ENCODE measurements at places on chromosomes 2 and 18. TPM values are rescaled to one million over a fixed set of nuclear protein-coding genes. Genes with fewer than 3 reads are reported as not detected.

GRCh38 chr2:98846041-98846440, 90.0 kb downstream of the CRACDL start:
- DNase-seq: no peak

DNA sequence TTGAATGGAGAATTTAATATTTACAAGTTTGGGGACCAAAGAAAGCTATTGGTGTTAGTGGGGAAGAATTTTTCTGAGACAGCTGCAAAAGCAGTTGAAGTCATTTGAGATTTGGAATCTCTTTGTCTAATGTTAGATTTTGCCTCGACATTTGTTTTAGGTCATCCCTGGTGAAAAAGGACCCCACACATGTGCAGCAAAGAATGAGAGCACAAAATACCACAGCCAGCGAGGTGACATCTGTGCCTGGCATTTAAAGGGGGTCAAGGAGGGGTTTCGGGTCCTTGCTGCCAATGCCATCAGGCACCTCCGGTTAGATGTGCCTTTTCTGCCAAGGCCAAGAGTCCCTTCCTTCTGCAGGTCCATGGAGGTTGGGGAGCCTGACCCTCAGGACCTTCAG, 173.3 kb downstream of the TRIB2 start:
- no peak for DNase-seq

DNA sequence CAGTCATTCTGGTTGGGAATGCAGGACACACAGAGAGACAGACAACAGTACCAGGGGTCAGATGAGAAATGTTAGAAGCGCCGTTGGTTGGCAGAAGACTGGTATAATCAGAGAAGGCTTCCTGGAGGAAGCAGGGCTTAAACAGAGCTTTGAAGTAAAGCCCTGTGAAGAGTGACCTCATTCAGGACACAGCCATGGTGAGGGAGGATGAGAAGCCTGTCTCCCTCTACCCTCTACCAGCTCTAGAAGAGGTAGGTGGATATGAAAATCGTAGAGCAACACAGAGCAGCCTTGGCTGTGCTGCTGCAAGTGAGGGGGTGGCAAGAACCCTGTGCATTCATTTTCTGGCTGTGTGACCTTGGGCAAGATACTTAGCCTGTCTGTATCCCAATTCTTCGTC, 14.2 kb downstream of the TET3 start:
- DNase-seq: no peak

GAL3ST2 gene
- total RNA-seq: not detected

DTNA gene
- total RNA-seq: 14.4 TPM

GRCh38 chr2:152372438-152372984, 37.5 kb downstream of the FMNL2 start:
- no peak for DNase-seq

DYNAP gene
- total RNA-seq: not detected

GALNT5 gene
- 0.16 TPM for total RNA-seq

DNA sequence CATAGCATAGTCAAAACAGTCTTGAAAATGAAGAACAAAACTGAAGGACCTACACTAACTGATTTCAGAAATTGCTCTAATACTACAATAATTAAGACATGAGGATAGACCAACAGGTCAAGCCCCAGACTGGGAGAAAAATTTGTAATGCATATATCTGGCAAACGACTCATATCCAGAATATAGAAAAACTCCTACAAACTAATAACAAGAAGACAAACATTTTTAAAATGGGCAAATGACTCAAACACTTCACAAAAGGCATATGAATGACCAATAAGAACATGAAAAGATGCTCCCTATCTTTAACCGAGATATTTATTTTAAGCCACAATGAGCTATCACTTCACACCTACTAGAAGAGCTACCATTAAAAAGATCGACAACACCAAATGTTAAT, 14.2 kb downstream of the TGFBRAP1 start:
- DNase-seq: no peak

LHCGR gene
- total RNA-seq: 0.29 TPM

- no peak for DNase-seq
These were observed 116.0 kb downstream of the COPS8 start for GRCh38 chr2:237201461-237202287.

UGT1A5 gene
- not detected for total RNA-seq

CRYBA2 gene
- not detected for total RNA-seq

- no peak for DNase-seq
These were observed 2.6 kb downstream of the ANO7 start for GRCh38 chr2:241191081-241191480.

- no peak for DNase-seq
These were observed 94.5 kb upstream of the RMDN2 start for GRCh38 chr2:37830636-37831035.

GRCh38 chr2:197011801-197012641, 85.5 kb upstream of the PGAP1 start:
- no peak for DNase-seq

DNA sequence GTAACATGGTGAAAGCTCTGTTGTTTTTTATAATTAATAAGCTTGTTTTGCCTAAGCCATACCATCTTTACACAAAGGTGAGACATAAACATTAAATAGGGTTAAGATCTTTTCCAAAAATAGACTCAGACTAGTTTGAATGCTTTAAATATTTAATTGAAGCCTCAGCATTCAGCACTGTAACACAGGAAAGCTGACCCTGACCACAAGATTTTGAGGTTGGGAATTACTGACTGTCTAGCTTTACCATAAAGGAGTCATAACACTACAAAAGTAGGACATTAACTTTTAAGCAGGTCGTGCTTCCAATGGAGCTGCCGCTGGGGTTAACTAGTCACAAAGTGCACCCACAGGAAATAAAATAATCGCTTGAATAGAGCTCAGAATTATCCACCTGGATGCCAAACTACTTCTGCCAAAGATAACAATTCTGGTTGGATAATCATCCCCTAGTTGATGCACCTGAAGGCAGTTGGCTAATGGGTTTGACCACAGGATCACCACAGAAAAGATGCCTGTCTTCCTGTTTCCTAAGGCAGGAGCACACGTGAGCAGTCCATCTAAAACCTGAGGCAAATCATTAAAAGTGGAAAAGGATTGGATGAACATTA, 106.2 kb downstream of the COBLL1 start:
- DNase-seq: peak; percentile 40

DNA sequence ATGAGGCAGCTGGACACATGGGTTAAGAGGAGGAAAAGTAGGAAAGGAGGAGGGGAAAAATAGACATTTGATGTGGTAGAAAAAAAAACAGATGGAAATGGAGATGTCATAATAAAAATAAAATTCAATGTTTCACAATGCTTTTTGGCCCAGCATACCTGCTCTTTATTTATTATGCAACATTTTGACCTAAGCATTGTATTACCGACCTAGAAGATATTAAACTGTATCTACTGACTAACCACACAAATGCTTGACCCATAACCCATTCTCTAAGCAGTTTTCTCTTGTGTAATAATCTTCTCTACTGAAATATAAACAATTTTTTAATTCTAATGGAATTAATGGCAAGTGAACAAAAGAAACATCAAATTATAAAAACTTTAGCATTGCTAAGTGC, 362.3 kb downstream of the FBXO15 start:
- no peak for DNase-seq

GRCh38 chr2:44107086-44107740, 61.5 kb upstream of the PPM1B start:
- no peak for DNase-seq

GRCh38 chr2:222977121-222977520, 74.9 kb upstream of the KCNE4 start:
- DNase-seq: no peak

DNA sequence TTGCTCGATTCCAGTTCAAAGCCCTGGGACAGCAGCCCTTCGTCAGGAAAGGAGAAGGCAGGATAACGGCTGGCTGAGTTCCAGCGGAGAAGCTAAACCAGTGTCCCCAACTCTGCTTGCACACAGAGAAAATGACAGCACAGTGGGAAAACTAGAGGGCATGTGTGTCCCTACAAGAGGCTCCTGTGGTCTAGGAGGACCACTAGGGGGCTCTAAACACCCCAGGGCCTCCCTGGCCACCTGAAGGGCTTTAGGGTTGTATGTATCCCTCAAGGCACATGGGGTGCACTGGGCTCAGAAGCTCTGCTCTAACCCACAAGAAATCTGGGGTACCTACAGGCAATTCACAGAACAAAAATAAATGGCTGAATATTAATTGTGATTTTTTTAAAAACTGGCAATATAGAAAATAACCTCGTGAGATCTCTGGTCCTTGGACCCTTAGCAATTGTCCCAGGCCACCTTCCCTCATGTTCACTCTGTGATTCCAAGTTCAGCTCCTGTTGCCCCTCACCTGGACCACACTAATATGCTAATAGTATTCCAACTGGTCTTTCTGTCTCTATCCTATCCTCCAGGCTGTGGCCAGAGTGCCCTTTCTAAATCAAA, 17.5 kb downstream of the STAT1 start:
- no peak for DNase-seq

GRCh38 chr2:96353606-96354101, 18.1 kb downstream of the NCAPH start:
- DNase-seq: no peak

DNA sequence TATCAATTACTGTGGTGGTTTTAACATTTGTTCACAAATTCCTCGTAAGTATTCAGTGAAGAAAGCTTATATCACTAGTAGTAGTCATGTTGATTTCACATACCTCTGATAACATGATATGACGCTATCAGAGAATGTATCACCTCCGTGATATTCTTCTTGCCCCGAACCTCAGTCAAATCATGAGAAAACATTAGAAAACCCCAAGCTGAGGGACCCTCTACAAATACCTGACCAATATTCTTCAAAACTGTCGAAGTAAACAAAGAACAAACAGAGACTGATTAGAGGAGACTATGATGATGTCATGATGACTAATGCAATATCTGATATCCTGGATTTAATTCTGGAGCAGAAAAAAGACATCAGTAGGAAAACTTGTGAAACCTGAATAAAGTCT, 85.6 kb upstream of the SPOPL start:
- no peak for DNase-seq

- DNase-seq: no peak
These were observed 8.4 kb upstream of the LIMS2 start for GRCh38 chr2:127683757-127684156.

DNA sequence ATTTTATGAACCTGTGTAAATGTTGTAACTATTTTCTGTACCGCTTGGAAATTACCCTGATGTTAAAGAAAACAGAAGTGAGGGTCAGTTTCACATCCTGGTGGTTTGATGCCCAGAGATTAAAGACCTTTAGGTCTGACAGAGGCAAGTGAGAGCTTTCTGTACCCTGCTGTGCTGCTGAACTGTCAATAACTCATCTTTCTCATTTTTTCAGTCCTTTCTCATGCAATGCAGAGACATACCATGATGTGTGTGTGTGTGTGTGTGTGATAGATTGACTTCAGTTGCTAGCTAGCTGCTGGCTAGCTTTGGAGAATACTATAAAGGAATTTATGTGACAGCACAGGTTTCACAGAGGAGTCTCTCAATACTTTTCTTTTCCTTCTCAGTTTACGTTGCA, 2025.6 kb upstream of the LRRTM1 start:
- DNase-seq: no peak

GREB1 gene
- total RNA-seq: 5.4 TPM

COL6A3 gene
- total RNA-seq: 116 TPM

KIF1A gene
- under 0.01 TPM for total RNA-seq

DNA sequence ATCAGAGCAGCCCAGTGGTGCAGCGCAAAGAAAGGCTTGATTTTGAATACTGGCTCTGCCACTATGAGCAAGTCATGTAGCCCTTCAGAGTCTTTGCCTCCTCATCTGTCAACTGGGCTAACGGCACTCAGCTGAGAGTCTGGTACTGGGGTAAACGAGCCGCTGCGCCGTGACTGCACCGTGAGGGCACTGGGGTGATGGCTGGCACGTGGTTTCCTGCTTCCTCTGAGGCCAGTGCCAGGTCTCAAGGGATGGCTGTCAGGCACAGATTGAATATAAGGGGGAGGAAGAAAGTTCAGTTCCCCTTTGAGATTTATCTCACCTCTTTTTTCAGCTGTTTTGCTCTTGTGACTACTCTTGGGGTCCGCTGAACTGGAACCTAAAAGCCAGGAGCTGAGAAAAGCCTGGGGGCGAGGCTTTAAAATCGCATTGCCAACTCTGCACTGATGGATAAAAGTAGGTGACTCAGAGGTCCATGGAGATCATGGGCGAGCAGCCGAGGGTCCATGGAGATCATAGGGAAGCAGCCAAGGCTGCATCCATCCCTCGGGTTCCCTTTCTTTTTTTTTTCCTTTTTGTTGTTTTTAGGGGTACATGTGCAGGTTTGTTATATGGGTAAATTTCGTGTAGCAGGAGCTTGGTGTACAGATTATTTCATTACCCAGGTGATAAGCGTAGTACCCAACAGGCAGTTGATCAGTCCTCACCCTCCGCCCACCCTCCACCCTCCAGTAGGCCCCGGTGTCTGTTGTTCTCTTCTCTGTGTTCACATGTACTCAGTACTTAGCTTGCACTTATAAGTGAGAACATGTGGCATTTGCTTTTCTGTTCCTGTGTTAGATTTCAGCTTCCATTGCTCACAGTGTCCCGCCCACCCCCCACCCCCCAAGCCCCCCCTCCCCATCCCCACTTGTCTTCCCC, 114.3 kb downstream of the SPP2 start:
- DNase-seq: no peak

- no peak for DNase-seq
These were observed 347.6 kb upstream of the VRK2 start for GRCh38 chr2:57698935-57699449.

DNA sequence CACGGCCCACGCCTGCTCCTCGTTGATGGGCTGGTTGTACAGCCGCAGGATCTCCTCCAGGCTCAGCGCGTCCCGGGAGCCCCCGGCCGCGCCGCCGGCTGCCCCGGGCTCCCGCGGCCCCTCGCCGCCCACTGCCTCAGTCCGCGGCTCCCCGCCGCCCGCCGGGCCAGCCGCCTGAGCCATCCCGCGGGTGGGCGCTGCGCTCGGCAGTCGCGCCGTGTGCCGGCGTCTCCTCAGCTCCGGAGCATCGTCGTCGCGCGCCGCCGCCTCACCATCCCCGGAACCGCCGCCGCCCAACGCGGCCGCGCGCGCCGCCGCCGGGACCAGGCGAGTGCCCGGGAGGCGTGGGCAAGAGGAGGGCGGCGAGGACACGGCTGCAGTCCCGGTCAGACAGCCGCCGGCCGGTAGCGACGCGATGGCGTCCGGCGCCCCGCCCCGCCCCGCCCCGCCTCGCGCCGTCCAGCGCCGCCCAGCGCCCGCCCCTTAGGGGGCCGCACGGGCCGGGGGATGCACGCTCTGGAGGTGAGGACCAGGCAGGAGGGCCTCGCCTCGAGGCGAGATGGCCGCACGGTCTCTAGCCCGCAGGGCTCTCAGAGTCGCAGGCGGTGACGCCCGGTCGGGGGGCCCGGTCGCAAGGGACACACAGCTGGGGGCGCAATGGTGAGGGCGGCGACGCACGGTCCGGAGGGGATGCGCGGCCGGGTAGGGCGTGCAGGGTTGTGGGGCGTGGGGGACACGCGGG, at the start of gene SPIRE1:
Gene SPIRE1 (minus strand): TSS at position 424 of the 742 bp plus-strand sequence. CDS start 241 bp downstream, at position 183.
- no peak for DNase-seq

GRCh38 chr2:171706152-171706803, 19.0 kb downstream of the DYNC1I2 start:
- DNase-seq: no peak

- DNase-seq: no peak
These were observed 23.6 kb upstream of the VWA3B start for GRCh38 chr2:98063291-98063854.

Measured in breast epithelium (tissue), 4 donors.